NCI-H2081 treated with DMSO at 0.1 percent for 48 hours (cell line): ENCODE measurements at places on chromosomes 4 and X.

DNA sequence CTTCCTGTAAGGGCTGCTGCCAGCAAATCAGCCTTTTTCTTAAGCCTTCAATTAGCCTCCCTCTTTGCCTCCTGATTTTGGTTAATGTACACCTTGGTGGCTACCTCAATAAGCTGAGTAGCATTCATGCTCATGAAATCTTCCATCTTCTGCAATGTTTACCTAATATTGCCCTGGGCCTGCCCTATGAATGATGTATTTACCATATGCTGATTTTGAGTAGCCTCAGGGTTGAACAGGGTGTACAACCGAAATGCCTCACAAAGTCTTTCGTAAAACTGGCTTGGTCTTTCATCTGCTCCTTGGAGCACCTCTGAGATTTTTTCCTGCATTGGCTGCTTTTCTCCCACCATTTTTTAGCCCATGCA is 29.8 kb downstream of the SULT1E1 start:
- no peak for DNase-seq

DNA sequence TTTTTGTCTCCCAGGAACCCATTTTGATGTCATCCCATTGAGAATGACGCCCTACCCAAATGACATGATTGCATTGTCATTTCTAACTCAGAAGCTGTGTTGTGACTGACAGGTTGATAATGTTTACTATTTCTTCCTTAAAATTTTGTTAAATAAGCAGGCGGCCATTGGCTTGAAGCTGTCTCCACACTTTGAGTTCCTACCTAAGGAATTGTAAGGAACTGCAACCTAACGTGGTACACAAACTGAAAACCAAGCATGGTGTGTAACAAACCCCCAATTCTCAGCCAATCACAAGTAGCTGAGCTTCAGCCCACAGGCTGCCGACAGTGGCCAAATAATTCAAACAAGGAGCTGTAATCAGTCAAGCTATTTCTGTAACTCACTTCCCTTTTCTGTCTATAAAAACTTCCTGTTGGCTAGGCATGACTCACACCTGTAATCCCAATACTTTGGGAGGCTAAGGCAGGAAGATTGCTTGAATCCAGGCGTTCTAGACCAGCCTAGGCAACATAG is 2.9 kb upstream of the MND1 start:
- no peak for DNase-seq

DNA sequence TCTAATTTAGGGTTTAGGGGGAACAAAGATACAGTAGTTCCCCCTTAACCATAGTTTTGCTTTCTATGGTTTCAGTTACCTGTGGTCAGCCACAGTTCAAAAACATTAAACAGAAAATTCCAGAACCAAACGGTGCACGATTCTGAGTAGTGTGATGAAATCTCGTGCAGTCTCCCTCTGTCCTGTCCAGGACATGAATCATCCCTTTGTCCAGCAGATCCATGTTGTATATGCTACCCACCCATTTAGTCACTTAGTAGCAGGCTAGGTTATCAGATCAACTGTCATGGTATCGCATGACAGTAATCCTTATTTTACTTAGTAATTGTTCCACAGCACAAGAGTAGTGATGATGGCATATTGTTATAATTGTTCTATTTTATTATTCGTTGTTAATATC is 556.1 kb downstream of the IL1RAPL1 start:
- no peak for DNase-seq

GRCh38 chr4:10098780-10099160 is 17.8 kb downstream of the WDR1 start:
- DNase-seq, result no peak

DNA sequence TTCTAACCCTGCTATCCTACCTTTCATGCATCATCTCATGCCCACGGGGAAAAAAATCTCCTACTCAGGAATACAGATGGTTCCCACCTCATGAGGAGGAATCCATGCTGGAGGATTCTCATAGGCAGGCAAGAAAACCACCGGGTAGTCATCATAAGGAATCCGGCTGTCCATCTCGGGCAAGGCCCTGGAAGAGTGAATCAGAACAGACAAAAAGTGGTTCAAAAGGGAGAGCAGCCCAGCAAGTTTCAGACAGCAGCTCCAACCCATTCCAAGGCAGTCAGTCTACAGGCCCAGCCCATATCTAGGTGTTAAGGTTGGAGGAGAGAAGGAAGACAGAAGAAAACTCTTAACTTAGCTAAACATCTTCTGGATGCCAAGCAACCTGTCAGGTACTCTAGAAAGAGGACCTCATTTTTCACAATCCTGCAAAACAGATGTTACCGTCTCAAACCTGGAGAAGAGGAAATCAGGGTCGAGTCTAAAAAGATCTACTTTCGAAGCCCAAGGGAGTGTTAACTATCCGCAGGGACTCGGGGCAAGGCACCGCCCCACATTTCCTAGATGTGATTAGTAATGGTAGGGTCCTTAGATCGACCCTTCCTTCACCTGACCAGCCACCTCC is 447 bp downstream of the PDZD11 start:
- no peak for DNase-seq

DNA sequence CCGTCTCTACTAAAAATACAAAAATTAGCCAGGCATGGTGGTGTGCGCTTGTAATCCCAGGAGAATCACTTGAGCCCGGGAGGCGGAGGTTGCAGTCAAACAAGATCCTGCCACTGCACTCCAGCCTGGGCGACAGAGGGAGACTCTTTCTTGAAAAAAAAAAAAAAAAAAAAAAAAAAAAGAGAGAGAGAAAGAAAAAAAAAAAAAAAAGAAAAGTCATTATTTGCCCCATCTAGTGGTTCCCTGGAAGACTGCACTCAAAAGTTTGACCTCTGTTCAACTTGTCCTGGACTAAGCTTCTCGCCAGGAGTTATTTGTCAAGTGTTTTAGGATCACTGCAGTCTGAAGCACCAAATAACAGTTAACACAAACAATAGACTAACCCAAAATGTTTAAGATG is 45.3 kb upstream of the KCTD8 start:
- no peak for DNase-seq

DNA sequence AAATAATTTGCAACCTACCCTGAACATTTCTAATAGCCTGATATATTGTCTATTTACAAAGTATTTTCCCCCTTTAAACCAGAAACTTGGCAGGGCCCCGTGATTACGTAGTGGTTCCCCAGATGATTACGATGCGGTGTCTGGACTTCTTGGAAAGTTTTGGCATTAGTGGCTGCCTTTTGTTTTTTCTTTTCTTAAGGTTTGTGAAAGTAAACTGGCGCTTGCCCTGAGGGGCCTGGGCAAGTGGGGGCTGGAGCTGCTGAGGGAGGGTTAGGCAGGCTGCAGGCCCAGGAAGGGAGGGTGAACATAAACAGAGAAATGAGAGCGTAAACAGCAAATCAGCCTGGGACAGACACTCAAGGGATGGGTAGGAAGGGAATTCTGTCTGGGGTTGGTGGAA is 123.6 kb upstream of the MSX1 start:
- no peak for DNase-seq

DNA sequence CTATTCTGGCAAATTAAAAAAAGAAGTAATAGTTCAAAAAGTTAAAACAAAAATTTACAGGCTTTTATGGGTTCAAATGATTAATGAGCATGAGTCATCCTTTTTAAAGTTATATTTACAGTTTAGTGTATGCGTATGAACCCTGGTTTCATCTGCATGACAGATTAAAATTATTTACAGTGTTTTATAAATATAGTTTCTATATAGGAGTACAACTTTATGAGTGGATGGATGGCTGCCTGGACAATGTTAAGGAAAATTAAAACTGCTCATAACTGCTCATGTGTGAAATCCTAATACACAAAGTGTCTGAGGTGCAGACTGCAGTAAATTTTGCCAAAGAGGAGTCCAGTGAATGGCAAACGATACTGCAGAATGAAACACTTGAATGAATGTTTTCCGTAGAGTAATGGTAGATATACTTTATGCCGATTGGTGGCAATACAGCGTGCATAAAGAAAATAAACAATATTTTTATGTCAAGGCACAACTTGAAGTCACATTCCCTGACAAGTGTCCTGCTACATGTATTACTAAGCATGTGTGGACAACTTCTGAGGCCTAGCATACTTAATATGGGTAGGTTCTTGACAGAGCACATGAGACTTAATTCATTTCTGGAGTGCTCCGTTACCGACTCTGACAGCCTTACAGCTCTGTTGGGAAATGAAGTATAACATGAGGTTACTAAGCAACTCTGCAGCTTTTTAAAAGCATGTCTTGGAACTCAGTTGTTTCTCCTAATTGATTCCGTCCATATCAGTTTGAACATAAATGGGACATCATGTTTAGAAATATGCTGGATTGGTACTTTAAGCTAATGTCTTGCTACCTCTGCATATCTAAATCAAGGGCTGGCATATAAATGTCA is 985.6 kb upstream of the PCDH7 start:
- no peak for DNase-seq

- no peak for DNase-seq
Observed at GRCh38 chr4:186023975-186024374, 45.0 kb upstream of the TLR3 start.

DNA sequence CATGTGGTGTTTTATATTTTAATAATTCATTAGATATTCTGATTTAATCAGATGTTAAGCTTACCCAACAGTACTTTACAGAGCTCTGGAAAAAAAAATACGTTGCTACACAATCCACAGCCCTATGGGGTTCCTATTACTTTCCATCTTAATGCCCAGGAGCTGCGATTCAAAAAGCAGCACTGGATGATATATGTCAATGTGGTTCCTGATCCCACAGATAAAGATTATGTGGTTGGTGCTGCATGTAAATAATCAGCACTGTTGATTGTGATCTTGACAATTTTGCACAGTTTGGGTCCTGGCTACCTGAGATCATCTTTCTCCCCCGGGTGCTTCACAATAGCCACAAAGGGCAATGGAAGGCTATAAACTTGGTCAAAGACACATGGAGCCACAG is 72.7 kb upstream of the DCLK2 start:
- DNase-seq, result no peak

GRCh38 chrX:78997870-78998558 is 52.8 kb downstream of the P2RY10 start:
- no peak for DNase-seq

GRCh38 chr4:163077680-163078079 is 89.0 kb downstream of the NAF1 start:
- no peak for DNase-seq

DNA sequence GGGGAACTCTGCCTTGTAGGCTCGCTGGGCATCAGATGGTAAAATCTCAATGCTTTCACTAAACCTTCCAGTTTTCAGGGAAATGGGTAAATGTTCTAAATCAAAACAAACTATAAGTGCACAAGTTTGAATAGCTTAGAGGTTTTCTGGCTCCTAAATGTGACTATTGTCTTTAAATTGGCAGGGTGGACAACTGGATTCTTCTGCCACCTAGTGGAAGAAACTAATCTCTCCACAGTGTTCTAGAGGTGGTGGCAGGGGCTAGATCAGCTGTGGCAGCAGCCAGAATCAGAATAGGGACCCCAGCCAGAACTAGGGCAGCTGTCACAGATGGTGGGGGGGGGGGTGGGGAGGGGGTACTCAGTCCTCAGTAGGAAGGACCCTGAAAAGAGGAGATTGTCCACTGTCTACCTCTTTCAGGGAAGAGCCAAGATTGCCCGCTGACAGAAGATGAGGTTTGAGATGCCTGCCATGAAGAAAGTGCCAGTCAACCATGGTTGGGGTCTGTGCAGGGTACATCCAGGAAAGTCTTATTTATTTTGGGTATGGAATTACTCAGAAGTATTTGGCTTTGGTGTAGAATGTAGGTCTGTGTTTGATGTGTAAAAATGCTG is 201.4 kb downstream of the CCNG2 start:
- no peak for DNase-seq

GRCh38 chrX:111634823-111635729 is 45.9 kb upstream of the ALG13 start:
- no peak for DNase-seq

GRCh38 chrX:7447801-7448499 is 300.0 kb upstream of the PUDP start:
- DNase-seq, result no peak

GRCh38 chrX:54320067-54320466 is 37.8 kb downstream of the WNK3 start:
- no peak for DNase-seq

DNA sequence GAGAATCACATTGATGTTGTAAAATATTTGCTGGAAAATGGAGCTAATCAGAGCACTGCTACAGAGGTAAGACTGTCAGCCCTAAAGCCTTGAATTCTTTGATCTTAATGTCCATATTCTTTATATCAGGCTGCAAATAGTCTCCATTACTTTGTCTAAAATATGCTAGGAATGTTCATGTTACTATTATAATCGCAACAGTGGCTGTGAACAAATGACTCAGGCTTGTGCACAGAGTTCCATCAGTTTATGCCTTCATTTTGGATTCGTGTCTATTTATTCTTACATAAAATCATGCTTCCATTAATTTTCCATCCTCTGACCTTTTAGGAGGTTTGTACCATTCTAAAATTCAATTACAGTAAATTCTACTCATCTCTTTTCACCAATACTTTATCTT is 182.7 kb downstream of the ANK2 start:
- DNase-seq, result no peak

GRCh38 chr4:66178906-66179305 is 508.6 kb upstream of the EPHA5 start:
- no peak for DNase-seq

DNA sequence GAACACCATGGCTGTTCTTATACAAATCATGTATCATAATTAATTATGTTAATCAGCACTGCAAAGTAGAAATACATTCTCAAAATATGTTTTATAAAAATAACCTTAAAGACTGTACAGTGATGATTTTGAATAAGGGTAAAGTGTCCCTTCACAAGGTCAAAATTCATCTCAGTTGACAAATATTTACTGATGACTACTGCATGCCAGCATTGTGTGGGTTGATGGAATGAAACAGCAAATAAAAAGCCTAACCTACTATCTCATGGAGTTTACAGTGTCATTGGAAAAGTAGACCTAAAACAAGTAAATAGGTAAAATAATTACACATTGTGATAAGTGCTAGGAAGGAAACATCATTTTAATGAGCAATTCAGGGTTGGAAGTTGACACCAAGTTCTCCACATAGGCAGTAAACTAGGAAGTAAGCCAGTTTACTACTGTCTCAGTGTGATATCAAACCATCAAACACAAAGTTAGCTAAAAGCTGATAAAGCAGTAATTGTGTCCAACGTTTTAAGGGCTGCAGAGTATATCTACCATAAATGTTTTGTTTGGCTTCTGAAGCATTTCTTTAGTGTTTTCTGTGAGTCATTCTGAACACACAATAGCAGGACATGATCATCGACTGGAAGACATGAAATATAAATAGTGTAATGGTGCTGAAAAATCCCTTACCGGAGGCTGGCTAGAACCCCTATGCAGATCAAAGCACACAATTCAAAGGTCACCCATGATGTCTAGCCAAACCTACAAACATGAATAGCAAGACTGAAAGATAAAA is 221.8 kb downstream of the DACH2 start:
- DNase-seq, result no peak

DNA sequence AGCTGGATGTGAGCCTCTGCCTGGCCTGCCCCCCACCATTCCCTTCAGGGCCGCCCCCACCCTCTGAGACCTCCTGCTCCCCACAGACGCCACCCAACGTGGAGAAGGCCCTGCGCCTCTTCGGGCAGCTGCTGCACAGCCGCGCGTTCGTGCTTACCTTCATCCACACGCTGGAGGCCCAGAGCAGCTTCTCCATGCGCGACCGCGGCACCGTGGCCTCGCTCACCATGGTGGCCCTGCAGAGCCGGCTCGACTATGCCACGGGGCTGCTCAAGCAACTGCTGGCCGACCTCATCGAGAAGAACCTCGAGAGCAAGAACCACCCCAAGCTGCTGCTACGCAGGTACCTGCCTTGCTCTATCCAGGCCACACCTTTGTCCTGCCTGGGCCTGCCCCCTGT is 10.1 kb downstream of the PLXNA3 start:
- DNase-seq, result no peak

GRCh38 chr4:145177511-145177905 is 2.9 kb downstream of the OTUD4 start:
- DNase-seq, result no peak

- DNase-seq, result no peak
Observed at GRCh38 chr4:57065730-57066482, 44.3 kb downstream of the IGFBP7 start.
